ENCODE measurements at places on chromosomes 5 and 9.

DNA sequence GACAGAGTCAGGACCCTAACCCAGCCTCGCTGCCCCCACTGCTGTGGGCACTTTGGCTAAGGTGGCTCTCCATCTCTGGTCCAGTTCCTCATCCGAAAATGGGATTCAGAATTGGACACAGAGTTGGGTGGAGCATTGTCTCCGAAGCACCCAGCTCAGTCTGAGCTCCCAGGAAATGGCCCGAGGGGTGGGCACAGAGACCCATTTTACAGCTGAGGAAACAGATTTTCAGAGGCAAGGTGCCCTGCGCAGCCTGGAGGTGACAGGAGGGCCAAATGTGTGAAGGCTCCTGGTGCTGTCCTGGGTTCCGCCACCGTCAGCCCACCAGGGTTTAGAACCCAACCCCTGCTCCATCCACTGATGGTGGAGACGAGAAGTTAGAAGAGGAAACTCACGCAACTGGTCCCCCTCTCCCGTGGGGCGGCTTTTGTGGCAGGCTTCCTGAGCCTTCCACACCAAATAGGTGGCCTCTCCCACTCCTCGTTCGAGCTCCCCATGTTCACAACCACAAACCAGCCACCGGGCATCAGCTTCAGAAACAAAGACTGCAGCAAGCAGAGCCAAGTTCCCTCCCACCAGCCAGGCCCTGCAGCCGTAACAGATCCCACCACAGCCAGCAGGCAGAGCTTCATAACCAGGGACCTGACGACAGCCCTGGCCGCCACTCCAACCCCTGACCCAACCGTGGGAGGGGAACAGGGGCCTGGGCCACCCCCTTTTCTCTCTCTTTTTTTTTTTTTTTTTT is 90.9 kb upstream of the LMX1B start:
- no peak for DNase-seq

GRCh38 chr9:109733690-109734089 is 46.3 kb upstream of the PALM2AKAP2 start:
- DNase-seq: no peak

DNA sequence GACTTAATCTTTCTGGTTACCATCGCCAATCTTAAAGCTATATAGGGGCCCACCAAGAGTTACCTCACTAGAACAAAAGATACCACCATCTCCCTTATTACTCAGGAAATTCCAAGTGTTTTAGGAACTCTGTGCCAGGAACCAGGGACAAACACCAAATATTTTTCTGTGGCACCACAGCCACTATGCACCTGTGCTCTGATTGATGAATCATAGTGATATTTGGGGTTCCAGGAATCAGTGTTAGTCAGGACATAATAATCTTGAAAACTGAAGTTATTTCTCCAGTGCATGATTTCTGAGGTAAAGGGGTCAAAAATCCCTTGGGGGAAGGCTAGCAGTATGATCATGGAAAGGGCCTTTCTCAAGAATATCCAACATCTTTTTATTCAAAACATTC is 10.2 kb upstream of the TMED7 start:
- no peak for DNase-seq

GRCh38 chr9:80648336-80648735 is 1041.0 kb downstream of the TLE1 start:
- DNase-seq: no peak

GRCh38 chr5:133261993-133262392 is 210.2 kb downstream of the HSPA4 start:
- DNase-seq: no peak

DNA sequence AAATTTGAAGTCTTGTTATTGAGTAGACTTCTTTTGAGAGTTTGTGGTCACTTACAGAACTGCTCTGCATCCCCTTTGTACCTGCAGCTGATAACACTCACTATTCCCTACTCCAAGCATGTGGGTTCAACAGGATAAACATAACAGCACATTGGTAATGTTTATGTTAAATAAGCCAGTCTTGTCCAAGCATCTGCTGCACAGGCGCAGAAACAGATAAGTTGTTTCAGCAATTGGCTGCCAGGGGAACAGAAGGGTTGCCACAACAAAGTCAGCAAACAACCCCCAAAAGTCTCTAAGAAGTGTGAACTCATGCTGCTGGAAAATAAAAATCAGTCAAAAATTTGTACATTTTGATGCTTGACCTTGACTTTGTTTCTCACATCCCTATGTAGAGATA is 174.6 kb downstream of the GDNF start:
- DNase-seq: no peak

GRCh38 chr5:54450542-54450941 is 5.0 kb upstream of the HSPB3 start:
- no peak for DNase-seq

GRCh38 chr5:140588311-140589070 is 23.9 kb downstream of the SLC35A4 start:
- no peak for DNase-seq

- peak; percentile 48 for DNase-seq
Observed at GRCh38 chr9:33466565-33467495, 6.9 kb downstream of the NOL6 start.

- DNase-seq: no peak
Observed at GRCh38 chr5:95794070-95794516, 28.4 kb downstream of the GLRX start.

DNA sequence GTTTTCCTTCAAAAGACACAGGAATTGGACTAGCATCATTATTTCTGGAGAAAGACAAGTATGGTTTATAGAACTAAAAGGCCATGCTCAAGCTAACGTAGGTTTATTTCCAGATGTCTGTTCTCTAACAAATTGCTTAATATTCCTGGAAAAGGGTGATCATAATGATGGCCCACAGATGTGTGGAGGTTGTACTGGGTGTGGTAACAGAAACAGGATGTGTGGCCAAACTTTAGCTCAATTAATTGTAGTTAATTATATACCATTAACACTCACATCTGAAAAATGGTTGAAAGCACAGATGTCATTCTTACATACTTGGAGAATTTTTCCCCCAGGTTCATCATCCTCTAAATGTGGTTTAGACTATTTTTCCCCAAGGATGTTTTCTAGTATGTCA is 292.7 kb upstream of the RASA1 start:
- no peak for DNase-seq

DNA sequence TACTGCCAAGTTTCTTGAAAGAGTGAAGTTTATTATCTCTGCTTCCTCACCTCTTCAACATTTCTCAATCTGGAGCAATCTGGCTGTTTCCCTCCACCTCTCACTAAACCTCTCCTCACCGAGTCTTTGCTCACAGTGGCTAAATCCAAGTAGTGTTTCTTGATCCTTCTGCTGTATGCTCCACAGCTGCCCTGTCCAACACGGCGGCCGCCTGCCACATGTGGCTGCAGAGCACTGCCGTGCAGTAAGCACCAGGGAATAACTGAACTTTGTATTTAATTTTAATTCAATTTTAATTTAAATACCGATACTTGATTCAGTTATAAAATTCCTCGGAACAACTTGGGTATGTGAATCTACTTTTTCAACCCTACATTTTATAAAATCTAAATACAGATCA is 80.2 kb downstream of the FANCC start:
- no peak for DNase-seq

DNA sequence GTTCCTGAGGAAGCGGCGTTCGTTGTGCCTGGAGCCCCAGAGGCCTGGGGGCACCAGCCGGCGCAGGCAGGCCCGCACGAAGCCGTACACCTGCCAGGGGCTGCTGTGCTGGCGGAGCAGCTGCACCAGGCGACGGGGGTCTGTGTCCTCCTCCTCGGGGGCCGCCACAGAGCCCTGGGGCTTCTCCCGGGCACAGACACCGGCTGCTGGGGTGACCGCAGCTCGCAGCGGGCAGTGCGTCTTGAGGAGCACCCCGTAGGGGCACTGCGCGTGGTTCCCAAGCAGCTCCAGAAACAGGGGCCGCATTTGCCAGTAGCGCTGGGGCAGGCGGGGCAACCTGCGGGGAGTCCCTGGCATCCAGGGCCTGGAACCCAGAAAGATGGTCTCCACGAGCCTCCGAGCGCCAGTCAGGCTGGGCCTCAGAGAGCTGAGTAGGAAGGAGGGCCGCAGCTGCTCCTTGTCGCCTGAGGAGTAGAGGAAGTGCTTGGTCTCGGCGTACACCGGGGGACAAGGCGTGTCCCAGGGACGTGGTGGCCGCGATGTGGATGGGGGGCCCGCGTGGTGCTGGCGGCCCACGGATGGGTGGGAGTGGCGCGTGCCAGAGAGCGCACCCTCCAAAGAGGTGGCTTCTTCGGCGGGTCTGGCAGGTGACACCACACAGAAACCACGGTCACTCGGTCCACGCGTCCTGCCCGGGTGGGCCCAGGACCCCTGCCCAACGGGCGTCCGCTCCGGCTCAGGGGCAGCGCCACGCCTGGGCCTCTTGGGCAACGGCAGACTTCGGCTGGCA is 1.3 kb downstream of the TERT start:
- DNase-seq: no peak

DNA sequence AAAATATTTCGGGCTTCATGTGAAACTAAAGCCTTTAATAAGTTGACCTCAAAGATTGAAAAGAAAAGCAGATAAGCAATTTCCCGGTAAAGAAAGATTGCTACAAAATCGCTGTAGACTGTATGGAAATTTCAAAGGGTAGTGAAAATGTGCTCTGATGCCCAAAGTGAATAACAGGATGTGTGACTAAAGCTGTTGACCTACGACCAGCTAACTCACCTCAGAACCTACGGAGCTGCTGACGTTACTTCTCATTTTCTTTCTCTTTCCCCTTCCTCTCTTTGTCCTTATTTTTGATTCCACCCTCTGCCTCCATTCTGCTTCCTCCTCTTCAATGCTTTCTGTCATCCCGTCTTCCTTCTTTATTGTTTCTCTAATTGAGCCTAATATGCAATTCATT is 103.2 kb downstream of the PDE4D start:
- DNase-seq: peak; percentile 85

DNA sequence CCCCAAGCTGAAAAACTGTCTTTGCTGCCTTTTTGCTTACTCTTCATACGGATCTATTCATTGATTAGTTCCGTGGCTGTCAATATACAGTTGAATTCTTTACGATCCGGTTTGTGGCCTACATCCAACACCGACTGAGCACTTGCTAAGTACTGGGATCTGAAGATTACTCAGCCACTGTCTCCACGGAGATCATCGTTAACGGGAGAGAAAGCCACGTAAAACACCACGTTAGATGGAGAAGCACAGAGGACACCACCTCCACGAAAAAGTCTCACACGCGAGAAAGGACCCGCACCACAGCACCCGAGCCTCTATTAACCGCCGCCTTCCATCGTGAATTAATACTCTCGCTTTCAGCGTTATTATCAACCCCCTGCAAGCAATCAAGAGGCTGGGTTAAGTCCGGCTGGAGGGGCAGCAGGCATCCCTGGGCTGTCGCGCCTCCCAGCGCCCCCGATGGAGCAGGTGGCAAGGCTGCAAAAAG is 650 bp downstream of the ELP1 start:
- no peak for DNase-seq

DNA sequence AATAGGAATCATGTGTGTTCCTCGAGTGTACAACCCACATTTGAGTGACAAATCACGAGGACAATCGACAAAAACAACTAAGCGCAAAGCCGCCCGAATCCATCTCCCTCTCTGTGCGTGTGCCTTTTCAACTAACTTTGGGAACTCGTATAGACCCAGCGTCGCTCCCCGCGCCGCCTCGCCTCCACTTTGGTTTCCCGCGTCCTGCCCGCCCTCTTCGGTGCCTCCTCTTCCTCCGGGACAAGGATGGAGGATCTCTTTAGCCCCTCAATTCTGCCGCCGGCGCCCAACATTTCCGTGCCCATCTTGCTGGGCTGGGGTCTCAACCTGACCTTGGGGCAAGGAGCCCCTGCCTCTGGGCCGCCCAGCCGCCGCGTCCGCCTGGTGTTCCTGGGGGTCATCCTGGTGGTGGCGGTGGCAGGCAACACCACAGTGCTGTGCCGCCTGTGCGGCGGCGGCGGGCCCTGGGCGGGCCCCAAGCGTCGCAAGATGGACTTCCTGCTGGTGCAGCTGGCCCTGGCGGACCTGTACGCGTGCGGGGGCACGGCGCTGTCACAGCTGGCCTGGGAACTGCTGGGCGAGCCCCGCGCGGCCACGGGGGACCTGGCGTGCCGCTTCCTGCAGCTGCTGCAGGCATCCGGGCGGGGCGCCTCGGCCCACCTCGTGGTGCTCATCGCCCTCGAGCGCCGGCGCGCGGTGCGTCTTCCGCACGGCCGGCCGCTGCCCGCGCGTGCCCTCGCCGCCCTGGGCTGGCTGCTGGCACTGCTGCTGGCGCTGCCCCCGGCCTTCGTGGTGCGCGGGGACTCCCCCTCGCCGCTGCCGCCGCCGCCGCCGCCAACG is at the start of gene GPR150:
GPR150 (plus strand) TSS at position 58 of the 840 bp plus-strand sequence; CDS start at position 247, 189 bp downstream.
- peak; percentile 81 for DNase-seq

GRCh38 chr5:39501397-39501796 is 76.6 kb upstream of the DAB2 start:
- peak; percentile 36 for DNase-seq

DNA sequence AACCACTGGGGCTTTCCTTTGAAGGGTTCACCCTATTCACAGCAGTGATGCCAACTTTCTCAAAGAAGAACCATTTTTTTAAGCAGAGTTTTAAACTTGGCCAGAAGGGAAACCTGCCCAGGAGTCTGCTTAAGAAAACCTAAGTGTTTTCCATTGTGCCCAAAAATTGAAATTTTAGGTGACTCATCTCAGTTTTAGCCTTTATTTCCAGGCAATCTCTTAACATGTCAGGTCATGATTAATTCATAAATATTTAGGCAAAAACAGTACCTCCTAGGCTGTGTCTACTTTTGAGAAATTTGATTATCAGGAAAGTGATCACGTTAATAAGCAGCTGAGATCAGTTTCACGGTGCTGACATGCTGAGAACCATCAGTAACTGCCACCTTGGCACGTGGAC is 61.9 kb downstream of the TLE1 start:
- DNase-seq: no peak

DNA sequence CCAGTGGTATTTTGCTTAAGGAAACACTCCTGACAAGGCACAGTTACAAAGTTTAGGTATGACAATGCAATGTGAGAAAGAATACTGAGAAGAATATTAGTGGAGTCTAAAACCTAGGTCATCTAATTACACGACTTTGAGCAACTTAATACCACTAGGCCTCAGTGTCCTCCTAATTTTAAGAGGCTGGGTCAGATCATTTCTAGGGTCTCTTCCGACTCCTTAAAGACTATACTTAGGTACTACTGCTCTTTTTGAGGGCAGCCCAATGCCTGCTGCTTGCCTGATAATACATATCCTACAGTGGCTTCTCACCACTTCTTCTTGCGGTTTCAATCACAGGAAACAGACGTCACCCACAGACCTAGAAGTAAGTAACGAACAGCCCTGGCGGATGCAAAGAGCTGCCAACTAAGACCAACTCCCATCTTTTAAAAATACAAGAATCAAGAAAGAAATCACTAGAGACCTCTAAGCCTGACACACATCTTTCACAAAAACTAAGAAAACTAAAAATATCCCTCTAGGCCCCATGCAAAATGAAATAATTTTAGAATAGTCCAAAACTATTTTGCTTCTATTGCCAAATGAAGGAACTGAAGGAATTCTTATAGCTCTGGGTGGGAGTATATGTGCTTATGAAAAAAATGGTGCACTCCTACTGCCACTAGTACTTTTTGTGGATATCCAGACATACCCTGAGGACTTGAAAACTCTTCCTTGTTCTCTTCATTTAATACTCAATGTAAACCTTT is 13.1 kb downstream of the DIAPH1 start:
- peak; percentile 76 for DNase-seq

All from kidney capillary endothelial cell (primary cell).